ENCODE measurements at places on chromosomes 11 and 22. TPM values are rescaled to one million over a fixed set of nuclear protein-coding genes. Genes with fewer than 3 reads are reported as not detected.

GRCh38 chr11:112623057-112623456 is 338.2 kb upstream of the NCAM1 start:
- no peaks in the 10 kb centered on the region for H3K27me3 ChIP-seq
- H3K4me1 ChIP-seq: no peaks in the 10 kb centered on the region
- H3K27ac ChIP-seq: no peak overlapping the region
- H3K4me3 ChIP-seq: no peak overlapping the region
- H3K36me3 ChIP-seq: no peaks in the 10 kb centered on the region

DNA sequence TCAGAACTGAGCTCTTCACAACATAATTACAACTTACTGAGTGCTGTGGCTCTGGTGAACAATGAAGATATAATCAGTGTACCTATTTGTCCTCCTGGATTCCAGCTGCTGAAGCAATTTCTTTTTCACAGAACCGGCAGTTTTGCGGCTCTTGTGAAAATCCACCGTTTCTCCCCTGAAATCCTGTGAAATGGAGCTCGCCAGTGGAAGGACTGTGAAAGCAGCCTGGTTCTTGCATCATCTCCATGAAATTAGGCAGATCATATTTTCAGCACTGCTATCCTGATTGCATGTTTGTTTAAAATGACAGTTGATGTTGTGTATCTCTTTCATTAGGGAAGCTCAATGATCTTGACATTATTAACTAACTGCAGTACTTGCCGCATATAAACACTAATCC is 120.2 kb upstream of the SNX19 start:
- no peaks in the 10 kb centered on the region for H3K36me3 ChIP-seq
- H3K4me3 ChIP-seq: no peak overlapping the region
- H3K27me3 ChIP-seq: peaks cover 18% of the 10 kb centered on the region
- no peak overlapping the region for H3K27ac ChIP-seq

DNA sequence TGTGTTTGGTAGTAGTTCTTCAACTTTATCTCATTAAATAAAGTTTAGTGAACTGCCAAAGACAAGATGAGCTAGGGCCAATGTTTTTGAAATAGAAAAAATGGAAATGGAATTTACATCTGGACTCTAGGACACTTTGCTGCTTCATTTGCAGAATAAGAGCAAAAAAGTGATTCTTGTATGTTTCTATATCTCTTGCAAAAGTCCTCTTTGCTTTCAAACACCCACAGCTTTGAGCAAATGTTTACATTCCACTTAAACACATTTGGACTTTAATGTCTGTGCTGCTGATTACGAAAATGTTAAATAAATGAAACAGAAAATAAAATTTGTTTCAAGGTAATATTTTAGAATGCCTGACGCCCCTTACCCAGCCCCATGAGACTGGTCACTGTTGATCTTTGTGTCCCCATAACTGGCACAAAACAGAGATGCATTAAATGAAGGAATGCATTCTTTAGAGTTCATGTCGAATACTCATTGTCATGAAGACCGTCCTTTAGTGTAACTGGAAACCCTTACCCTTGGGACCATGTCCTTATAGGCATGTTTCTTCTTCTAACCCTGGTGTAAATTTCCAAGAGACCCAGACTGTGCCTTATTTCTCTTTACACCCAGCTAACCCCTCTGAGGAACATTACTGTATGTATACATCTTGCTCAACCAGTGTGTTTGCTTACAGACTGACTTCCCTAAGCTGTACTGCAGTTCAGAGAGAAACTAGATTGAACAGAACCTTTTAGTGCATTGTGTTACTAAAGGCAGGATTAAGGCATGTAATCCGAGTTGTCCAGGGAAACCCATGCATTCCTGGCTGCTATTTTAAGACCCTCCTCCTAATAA is 199.7 kb downstream of the NAV2 start:
- H3K4me1 ChIP-seq: peaks cover 14% of the 10 kb centered on the region
- H3K4me3 ChIP-seq: no peak overlapping the region
- DNase-seq: no peak
- H3K27me3 ChIP-seq: no peaks in the 10 kb centered on the region
- H3K27ac ChIP-seq: no peak overlapping the region

GRCh38 chr11:65576867-65577755 is 1.3 kb downstream of the EHBP1L1 start:
- DNase-seq: peak; percentile 61
- H3K27me3 ChIP-seq: no peaks in the 10 kb centered on the region
- H3K4me1 ChIP-seq: peaks cover 56% of the 10 kb centered on the region
- peak overlapping the region; percentile 89 for H3K27ac ChIP-seq
- H3K36me3 ChIP-seq: peaks cover 36% of the 10 kb centered on the region

Gene CUL5
- total RNA-seq: 41.9 TPM

- H3K27ac ChIP-seq: no peak overlapping the region
- no peaks in the 10 kb centered on the region for H3K4me1 ChIP-seq
- DNase-seq: no peak
- no peaks in the 10 kb centered on the region for H3K36me3 ChIP-seq
- no peak overlapping the region for H3K4me3 ChIP-seq
These were observed 126.1 kb downstream of the DSCAML1 start for GRCh38 chr11:117670924-117671323.

Gene CLMP
- total RNA-seq: 10.3 TPM

Data from heart right ventricle (tissue), 16 donors.